ENCODE measurements at places on chromosomes 5 and 9.

DNA sequence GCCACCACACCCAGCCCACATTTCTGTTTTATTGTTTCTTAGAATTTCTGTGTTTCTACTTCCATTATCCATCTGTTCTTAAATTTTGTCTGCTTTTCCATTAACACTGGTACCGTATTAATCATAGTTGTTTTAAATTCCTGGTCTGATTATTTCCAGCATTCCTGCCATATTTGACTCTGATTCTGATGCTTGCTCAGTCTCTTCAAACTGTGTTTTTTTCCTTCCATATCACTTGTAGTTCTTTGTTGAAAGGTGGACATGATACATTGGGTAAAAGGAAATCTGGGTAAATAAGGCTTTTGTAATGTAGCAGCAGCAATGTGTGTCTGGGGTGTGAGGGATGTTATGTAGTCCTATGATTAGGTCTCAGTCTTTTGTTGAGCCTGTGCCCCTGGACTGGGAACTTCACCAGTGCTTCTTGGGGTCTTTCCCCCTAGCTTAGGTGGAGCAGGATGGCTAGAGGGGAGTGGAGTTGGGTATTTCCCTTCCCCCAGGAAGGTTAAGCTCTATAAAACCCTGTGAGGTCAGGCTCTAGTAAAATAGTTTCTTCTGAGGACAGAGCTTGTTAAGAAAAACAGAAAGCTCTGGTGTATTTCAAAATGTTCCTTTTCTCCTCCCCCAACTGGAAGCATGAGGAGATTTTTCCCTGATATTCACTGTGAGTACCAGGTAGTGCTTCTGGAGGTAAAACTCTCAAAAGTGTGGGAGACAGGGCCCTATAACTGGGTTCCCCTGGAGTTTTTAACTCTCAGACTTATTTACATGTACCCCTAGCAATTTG is 10.1 kb upstream of the TMOD1 start:
- DNase-seq = no peak

GRCh38 chr9:124291801-124292396 is 34.1 kb downstream of the NEK6 start:
- peak; percentile 20 for DNase-seq

DNA sequence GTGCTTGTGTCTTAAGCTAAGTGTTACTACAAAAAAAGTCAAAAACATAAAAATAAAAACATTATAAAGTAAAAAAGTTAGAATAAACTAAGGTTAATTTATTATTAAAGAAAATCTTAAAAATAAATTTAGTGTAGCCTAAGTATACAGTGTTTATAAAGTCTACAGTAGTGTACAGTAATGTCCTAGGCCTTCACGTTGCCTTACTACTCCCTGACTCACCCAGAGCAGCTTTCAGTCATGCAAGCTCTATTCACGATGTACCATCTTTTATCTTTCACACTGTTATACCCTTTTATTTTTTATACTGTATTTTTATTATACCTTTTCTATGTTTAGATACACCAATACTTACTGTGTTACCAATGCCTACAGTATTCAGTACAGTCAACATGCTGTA is 288.1 kb downstream of the HCN1 start:
- no peak for DNase-seq

DNA sequence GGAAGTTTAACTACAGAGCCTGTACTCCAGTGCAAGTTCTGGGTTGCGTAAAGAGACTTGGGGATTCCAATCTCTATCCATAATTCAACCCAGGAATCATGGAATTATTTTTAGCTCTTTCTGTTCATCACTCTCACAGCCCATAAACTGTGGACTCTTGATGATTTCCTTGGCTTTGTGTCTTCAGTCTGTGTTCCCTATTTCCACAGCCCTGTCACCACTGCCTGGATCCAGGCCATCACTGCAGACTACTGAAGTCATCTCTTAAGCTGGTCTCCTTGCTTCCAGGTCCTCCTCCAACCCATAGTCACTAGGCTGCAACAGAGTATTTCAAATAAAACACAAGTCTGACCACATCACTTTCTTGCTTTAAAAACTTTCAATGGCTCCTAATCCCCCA is 211.7 kb downstream of the PLK2 start:
- no peak for DNase-seq

DNA sequence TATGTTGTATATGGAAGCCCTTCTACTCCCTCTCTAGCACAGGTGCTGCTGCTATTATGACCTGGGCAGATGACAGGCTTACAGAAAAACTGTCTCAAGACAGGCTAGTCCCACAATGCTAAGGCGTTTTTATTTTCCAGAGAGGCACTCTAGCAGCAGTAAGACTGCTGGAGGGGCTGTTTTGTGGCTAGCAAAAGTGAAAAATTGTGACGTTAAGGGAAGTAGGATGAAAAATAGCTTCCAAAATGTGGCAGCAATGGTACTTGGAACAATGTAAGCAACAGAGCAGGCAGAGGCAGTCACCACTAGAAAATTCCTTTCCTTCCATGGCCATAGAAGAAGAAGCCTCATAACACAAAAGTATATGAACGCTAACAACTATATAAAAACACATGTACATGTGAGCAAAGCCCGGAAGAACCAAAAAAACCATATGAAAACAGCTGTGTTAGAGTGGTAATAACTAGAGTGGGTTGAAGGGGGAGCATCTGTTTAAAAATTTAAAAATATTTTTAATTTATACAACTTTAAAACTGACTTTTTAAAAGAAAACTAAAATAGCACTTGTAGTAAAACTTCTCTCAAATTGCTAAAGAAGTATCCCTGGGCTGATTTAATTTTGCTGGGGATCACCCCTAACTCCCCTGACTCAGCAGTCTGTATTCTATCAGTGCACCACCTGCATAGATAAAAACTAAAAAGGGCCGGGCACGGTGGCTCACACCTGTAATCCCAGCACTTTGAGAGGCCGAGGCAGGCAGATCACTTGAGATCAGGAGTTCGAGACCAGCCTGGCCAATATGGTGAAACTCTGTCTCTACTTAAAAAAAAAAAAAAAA is 30.6 kb downstream of the CLINT1 start:
- DNase-seq = no peak

GRCh38 chr9:127053057-127053821 is 69.2 kb downstream of the ANGPTL2 start:
- DNase-seq = no peak

DNA sequence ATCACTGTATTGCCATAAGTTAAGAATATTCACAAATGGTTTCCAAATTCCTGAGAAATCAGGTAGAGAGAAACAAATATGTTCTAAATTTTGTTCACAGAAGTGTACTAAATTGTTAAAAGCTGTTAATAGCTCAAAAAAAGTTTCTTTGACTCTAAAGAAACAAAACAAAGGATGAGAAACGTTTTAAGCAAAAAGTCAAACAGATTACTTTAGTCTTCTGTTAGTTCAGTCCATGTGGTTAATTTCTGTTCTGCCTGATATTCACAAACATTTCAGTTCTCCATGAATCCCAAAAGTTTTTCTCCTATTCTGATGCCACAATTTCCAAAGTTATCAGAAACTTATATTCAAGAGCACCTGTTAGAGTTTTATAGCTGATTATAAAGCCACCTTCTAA is 7.7 kb upstream of the FANCC start:
- no peak for DNase-seq

GRCh38 chr9:88880199-88880598 is 111.1 kb upstream of the S1PR3 start:
- DNase-seq = no peak

- DNase-seq = no peak
These were observed 238.4 kb downstream of the TRPM3 start for GRCh38 chr9:70883056-70883455.

DNA sequence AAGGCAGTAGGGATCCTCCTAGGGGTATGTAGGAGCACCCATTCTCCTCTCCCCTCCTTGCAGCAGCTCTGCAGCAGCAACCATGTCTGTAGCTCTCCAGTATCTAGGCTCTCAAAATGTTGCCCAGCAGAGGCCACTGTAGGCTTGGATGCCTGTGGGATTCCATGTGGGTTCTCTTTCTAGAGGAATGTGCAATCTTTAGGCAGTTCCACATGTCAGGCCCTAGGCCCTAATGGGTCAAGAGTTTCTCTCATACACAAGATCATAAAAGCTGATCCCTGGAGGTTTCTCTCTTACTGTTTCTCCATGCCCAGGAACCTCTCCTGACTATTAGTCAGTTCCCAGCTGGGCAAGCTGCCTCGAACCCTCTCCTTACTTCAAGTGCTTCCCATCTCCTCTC is 215.8 kb downstream of the FRMD3 start:
- no peak for DNase-seq

GRCh38 chr9:25570802-25571201 is 107.4 kb downstream of the TUSC1 start:
- no peak for DNase-seq

GRCh38 chr5:123387313-123387712 is 35.9 kb downstream of the CEP120 start:
- no peak for DNase-seq

- DNase-seq = peak; percentile 22
These were observed 56.2 kb downstream of the PLAC8L1 start for GRCh38 chr5:146048994-146049703.

DNA sequence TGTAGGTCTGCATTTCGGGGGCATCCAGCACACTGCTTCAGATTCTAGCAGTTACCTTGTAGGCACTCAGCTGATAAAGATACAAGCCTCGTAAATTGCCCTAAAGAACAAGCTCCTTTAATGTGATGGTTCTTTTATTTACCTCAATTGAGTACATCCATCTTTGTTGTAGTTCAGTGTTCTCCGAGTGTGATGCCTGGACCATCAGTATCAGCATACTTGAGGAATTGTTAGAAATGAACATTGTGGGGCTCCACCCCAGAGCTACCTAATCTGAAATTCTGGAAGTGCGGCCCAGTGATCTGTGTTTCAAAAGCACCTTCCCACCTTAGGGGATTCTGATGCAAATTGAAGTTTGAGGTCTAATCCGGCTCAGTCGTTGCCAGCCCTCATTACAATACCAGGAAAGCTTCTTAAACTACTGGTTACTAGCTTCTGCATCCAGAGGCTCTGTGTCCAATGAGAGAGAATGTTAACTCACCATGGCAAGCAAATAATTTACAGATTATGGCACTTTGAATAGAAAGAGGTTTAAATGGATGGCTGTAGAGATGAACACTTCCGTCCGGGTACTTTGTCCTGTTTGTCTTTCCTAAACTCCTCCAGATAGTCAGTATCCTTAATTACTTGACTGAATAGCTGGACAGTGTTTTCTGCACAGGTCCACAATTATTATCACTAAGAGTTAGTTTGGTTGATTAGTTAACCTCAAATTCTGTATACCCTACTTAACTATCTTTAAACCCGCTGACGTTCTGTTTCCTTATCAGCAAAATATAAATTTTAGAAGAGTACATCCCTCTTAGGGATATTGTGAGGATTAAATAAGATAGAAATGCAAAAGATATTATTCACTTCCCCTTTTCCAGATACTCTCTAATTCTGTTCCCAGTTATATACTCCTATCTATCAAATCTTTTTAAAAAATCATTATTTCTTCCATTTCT is 47.9 kb downstream of the RAI14 start:
- DNase-seq = no peak

DNA sequence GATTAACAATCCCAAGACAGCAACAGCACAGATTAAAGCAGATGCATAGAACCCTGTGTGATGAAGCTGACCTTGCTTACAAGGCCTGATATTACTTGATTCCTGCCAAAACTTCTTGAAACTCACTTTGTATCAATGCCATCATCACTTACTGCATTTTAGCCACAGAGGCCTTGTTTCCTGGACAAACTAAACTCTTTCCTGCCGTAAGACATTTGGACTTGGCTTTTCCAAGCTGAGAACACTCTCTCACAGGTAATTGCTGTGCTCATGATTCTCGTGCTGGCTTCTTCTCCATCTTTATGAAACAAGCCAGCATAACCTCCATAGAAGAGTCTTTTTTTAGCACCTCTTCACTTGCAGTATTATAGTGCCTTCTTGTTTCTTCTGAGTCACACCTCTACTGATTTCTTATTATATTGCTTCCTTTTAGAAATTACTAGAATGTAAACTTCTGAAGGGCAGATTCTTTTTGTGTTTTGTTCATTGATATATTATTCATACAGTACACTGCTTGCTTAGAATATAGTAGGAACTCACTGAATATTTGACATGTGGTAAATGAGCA is 456.5 kb upstream of the ZNF608 start:
- no peak for DNase-seq
